ENCODE measurements at places on chromosomes 11 and 22.

DNA sequence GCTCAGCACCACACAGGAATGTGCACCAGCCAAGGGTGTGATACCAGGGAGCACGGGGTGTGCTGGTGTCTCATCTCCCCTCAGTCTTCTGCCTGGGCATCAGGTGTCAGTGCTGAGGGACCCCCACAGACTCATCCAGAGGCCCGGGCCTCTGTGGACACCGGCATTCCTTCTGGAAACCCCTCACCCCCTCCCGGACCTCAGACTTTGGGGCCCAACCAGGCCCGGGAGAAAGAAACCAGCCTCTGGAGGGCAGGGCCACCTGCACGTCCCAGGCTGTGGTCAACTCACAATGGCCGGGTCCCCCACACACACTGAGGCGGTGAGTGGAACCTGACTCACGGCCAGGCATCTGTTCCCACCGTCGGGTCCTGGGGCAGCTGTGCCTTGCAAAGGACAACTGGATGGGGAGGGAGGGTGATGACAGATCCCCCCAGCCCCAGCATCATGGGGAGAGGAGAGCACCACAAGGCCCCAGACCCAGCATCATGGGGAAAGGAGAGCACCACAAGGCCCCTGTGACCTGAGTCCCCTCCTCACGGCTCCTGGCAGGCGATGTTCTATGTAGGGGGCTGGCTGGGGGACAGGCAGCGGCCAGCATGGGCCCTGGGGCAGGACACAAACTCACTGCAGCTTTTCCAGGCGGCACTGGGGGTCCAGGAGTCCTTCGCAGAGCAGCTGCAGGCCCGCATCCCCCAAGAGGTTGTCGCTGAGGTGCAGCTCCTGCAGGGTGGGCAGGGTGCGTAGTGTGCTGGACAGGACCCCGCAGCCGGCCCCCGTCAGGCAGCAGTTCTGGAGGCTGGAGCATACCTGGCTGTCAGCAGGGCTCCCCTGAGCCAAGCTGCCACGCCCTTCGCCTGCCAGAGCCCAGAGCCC, 7.6 kb downstream of the RNH1 start:
- no peak for DNase-seq

DNA sequence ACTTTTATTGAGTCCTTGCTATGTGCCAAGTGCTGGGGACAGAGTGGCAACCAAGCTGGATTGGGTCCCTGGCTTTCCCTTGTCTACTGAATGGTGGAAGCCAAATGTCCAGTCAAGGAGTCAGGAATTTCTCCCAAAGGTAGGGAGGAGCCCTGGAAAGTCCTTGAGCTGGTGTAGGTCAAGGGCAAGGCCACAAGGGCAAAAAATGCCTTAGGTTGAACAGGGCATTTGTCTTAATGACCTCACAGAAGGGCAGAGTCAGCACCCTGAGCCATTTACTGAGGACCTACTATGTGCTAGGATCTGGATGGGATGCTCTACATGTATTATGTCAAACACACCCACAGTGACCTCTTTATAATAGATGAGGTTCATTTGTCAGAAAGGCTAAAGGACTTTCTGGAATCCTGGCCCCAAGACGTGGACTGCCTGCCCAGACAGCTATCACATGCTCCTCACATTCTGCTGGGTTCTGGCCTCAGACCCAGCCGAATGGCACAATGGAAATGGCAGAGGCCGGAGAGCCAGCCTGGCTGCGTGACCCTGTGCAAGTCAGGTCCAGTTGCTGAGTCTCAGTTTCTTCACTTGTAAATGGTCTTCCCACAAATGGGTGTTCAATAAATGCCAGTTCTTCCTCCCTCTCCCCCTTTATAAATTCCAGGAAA, 17.7 kb downstream of the MOGAT2 start:
- no peak for DNase-seq

DNA sequence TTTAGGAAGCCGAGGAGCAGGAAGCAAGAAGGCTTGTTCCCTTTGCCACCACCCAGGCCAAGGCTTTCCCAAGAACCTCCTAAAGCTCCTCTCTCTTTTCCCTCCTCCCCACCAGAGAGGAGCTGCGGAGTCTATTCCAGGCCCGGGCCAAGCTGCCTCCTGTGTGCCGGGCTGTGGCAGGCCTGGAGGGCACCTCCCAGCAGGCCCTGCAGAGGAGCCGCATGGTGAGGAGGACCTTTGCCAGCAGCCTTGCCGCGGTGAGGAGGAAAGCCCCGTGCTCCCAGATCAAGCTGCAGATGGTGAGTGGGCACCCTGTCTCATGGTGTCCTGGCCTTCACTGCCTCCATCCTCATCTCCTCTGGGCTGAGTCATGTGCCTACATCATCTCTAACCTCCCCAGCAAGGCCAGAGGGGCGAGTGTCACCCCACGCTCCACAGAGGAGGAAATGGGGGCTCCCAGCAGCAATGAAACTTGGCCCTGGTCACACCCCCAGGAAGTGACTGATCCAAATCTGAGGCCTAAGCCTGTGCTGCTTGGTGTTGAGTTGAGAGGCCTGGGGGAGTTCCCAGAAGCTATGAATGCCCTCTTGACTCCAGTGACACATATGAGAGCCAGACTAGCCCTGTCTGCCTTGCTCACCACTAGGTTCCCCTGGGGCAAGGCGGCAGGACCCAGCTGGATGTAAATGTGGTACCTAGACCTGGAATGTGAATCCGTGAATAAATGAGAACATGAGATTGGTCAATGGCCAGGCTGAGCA, 104.2 kb downstream of the MYO18B start:
- no peak for DNase-seq

GRCh38 chr22:30694171-30694639, 469 bp upstream of the OSBP2 start:
- peak; percentile 64 for DNase-seq

DNA sequence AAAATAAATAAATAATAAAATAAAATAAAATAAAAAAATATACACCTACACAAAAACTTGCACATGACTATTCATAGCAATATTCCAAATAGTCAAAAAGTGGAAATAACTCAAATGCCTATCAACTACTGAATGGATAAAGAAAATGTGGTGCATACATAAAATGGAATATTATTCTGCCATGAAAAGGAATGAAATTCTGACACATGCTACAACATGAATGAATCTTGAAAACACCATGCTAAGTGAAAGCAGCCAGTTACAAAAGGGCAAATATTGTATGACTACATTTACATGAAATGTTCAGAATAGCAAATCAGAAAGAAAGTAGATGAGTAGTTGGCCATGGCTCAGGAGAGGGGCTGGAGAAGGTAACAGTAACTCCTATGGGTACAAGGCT, 46.3 kb downstream of the MICAL3 start:
- no peak for DNase-seq

GRCh38 chr11:119757378-119757777, 28.4 kb upstream of the NECTIN1 start:
- DNase-seq = no peak

DNA sequence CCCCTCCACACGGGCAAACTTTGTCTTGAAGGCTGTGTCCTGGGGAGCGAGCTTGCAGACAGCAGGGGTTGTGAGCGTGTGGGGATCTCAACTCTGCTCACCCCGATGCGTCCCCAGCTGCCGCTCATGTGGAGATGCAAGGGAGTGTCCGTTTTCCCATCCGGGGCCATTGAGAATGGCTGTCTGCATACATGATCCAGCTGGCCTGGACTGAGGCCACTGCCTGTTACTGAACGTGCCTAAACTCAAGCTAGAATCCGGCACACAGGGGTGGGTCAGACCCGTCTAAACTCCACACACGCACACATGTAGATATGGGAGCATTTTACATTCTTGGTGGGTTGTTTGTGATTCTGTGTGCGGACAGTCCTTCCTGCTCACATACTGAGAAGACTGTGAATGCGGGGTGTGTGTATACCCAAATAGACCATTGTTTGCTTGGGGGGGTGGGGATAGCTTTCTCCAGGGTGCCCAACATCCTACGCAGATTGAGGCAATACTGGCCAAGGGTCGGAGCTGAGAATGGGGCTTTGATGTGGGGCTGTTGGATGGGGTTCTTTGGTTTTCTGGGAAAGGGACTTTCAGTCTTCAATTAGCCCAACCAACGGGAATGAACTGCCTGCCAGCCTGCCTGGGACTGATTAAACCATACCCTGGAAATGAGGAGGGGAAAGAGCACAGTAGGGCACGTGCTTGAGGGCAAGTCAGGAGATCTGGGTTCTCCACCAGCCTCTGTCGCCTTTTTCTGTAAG, 60.4 kb downstream of the ST3GAL4 start:
- DNase-seq = peak; percentile 75

GRCh38 chr11:32018672-32019071, 72.2 kb upstream of the RCN1 start:
- DNase-seq = no peak

GRCh38 chr11:2564588-2565425, 120.0 kb downstream of the KCNQ1 start:
- no peak for DNase-seq

- DNase-seq = no peak
Measured at GRCh38 chr11:68661014-68661413, 23.3 kb upstream of the GAL start.

GRCh38 chr11:77734890-77735289, 85.6 kb downstream of the RSF1 start:
- no peak for DNase-seq

GRCh38 chr11:94100253-94100652, 28.4 kb upstream of the PANX1 start:
- DNase-seq = no peak

DNA sequence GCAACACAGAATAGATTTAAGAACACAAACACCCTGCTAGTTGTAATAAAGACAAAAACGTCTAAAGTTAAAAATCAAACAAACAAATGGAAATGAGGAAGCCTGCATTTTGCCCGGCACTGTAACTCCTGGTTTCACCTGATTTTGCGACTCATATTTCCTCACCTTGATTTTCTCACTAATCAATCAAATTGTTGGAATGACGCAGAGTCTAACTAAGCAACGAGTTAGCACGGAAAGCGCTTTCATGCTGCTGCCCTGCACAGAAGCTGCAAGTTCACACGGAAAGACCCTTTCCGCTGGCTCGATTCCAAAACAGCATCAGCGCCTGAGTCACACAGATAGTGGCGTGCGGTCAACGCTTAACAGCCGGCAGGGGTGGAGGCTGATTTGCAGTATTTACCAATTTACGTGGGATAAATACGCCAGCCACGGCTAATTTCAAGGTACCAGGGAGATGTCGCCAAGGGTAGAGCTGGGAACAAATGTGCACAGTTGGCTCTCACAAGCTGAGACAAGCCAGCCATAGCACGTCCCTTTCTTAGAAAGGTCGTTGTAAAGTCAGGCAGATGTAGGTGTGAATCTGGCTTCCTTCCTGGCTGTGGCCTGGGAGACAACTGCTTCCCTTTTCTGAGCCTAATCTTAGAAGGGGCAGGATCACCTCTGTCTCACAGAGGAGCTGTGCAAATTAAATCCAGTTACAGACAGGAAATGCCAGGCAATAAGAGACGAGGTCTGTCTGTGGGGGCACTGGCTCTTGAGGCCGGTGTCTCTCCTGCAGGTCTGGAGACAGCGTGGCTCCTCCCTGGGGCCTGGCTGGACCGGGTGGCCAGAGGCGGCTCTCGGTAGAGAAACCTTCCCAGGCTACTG, 76.9 kb upstream of the TTLL12 start:
- DNase-seq = no peak

DNA sequence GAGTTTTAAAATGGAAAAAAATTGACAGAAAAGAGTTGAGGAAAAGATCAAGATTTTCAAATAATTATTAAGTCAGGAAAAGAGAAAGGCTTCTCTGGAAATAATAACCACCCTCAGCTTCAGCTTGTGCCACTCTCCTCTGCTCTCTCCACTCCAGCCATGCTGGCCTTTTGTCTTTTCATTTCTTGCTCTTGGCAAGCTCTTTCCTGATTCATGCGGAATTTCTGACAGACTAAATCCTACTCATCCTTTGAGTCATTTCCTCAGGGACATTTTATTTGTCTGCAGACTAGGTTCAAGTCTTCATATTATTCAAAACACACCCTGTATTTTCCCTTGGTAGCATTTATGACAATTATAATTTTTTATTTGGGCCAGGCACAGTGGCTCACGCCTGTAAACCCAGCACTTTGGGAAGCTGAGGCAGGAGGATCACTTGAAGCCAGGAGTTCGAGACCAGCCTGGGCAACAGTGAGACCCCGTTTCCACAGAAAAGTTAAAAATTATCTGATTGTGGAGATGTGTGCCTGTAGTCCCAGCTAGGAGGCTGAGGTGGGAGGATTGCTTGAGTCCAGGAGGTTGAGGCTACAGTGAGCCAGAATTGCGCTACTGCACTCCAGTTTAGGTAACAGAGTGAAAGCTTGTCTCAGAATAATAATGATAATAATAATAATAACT, 7.8 kb upstream of the P4HA3 start:
- DNase-seq = no peak

DNA sequence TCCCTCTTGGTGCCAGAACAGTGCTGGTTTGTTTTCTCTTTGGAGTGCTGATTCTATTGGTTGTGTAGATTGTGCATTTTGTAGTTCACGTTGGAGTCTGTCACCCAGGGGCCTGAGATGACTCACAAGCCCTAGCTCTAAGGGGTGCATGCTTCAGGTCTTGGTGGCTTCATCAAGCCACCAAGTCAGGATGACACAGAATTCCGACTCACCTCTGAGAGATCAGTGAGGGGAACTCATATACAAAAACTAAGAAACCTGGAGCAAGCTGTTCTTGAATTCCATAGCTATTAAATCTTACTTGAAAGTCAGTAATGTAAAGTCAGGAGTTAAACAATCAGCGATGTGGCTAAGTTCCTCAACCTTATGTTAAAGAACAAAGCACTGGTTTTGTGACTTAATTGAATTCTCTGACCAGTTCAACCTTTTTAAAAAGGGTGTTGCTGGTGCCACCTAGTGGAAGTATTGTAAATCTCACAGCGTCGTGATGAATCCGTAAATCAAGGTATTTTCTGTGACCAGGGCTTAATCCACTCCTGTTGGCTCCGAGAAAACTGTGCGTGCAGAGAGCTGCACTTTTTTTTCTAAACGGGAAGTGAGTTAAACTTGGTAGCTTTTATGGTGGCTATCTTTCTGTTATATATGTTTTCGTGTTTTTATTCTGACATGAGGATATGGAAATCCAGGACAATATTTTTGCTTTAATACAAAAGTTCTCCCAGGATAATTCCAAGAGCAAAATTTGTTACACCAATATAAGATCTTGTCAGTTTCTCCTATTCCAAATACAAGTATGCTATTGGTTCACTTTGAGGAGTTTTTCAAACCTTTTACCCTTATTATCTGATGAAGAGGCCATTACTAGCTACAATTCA, 14.6 kb downstream of the MMP13 start:
- no peak for DNase-seq

GRCh38 chr11:120344302-120345004, 8.2 kb downstream of the ARHGEF12 start:
- no peak for DNase-seq

DNA sequence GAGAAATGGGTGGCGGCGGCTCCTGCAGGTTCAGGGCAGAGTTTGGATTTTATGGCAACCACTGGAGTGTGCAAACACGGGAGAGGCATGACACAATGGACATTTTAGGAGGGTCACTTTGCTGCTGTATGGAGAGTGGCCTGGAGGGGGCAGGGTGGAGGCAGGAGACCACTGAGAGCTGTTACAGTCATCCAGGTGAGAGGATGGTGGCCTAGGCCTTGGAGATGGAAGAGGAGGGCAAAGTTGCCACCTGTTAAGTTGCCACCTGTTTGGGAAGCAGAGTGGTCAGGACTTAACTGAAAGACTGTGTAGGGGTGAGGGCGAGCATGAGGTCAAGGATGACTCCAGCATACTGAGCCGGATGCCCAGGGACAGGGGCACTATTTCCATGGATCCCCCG, 2.3 kb upstream of the RAD9A start:
- DNase-seq = no peak
